COR-L47 (cell line): ENCODE measurements at places on chromosomes 12 and 14.

GRCh38 chr12:89525305-89525823, 483 bp downstream of the POC1B start:
- peak; percentile 13 for DNase-seq

DNA sequence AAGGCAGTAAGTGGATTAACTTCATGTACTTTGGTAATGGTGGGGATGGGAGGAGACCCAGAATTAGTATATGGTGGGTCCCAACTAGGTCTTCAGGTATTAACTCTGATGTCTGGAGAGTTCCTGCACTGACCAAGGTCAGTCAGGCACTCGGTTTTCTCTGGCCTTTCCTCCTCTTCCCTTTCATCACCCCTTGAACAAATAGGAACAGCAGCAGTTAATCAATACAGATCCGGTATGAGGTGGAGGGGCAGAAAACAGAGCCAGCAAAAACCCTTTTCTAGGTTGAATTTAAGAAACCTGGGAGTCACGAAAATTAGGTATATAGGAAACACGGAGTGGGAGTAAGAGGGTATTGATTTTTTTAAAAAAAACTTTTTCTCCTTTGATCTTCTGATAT, 4.0 kb downstream of the PFKM start:
- no peak for DNase-seq

DNA sequence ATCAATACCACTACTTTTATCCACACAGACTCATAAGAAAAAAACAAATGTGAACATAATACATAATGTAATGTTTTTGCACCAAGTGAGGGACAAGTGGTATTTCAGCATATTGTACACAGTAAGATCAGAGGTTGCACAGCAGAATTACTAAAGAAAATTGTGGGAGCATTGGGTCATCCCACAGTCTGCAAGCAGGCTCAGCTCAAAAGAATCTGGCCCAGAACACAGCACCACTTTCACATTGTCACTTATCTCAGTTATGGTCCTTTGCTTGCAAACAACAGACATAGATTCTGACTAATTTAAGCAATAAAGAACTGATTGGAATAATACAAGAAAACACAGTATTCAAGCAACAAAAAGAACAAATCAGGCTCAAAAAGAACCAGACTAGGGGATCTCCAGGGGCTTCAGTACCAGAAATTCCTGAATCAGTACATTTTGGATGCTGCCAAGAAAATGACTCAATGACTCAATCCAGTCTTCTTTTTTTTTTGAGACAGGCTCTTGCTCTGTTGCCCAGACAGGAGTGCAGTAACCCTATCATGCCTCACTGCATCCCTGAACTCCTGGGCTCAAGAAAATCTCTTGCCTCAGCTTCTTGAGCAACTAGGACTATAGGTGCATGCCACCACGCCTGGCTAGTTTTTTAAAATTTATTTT, 42.9 kb upstream of the EEA1 start:
- no peak for DNase-seq

DNA sequence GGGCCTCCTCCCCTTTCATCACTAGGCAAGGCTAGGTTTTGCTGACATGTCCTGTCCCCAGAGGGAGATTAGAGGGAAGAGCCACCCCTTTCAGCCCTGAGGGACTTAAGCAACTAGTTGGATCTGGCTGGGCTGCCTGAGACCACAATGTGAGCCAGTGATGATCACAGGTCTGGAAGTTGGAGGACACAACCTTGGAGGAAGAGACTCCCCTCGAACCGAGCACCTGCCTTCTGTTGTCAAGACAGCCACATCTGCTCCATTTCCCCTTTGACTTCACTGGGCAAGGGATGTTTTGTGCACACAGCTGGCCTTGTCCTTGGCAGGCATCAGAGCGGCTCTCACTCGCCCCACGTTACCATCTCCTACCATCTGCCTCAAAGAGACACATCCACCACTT, 31.4 kb downstream of the MVK start:
- peak; percentile 27 for DNase-seq

DNA sequence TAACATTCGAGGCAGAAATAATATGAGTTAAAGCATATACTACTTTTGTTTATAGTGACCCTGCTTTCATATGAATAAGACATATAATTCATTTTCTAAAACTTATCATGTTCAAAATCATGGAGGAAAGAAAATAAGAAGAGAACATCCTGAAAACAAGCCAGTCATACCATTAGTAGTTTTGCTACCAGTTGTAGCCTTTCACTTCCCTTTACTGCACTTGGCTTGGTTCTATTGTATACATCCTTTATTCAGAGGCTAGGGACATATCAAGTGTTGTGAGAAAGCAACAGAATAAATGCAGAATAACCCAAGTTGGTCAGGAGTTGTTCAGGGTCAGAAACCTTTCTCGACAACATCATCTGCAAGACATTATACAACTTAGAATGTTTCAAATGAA, 598.7 kb downstream of the SOX5 start:
- DNase-seq: no peak

- peak; percentile 63 for DNase-seq
These were observed 15.4 kb upstream of the TMEM120B start for GRCh38 chr12:121697093-121697698.

GRCh38 chr14:105315941-105316576, 1.5 kb downstream of the PACS2 start:
- no peak for DNase-seq

- DNase-seq: peak; percentile 81
These were observed 208.2 kb upstream of the FOXN3 start for GRCh38 chr14:89625244-89625713.

- no peak for DNase-seq
These were observed 62.8 kb downstream of the ANO4 start for GRCh38 chr12:100857418-100857817.

- DNase-seq: no peak
These were observed 391.7 kb upstream of the TBX3 start for GRCh38 chr12:115075552-115076170.

DNA sequence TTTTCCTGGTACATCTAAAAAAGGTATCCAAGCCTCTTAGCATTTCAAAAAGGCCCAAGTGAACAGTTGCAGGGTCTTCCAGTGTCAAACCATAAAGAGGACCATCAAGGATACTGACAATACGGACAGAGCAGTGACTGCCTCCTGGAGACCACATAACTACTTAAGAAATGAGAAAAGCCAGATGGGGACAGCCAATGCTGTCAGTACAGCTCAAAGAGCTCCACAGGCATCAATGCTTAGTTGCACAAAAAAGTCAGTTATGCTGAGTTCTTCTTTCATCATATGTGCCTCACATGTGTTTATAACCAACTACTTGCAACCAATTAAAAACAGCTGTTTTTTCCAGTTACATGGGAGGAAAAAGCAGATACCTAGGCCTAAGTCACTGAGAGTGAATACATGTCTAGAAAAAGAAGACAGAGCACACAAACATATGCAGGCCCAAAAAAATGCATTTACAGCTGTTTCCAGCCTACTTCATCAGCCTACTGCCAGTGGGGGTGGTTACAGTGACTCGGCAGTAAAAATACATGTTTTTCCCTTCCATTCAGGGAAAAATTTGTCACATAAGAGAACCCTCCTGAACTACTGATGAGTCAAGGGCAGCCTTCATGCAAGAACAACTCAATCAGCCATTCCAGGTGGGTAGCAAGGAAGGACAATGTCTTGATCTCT, 84.0 kb downstream of the DCAF5 start:
- DNase-seq: no peak

- no peak for DNase-seq
These were observed 14.3 kb downstream of the COCH start for GRCh38 chr14:30888480-30889243.

DNA sequence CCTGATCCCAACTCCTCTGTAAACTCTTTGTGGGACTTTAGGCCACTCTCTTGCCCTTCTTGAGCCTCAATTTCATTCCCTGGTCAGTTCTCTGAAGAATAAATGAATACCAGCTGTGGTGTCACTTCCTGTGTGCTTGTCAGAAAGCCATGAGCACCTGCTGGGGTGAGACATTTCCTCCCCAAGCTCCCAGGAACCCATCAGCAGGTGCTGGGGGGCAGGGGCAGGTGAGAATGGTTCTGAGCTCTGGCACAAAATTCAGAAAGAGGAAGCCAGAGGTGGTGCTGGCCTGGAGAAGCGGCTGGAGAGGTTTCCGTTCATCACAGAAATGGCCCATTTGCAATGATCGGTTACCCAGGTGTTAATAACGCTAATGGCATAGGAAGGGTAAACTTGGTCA, 14.9 kb downstream of the LHX5 start:
- no peak for DNase-seq

GRCh38 chr14:99378782-99379214, 101.9 kb downstream of the SETD3 start:
- no peak for DNase-seq

GRCh38 chr14:61813096-61813606, 50.9 kb downstream of the SNAPC1 start:
- no peak for DNase-seq

DNA sequence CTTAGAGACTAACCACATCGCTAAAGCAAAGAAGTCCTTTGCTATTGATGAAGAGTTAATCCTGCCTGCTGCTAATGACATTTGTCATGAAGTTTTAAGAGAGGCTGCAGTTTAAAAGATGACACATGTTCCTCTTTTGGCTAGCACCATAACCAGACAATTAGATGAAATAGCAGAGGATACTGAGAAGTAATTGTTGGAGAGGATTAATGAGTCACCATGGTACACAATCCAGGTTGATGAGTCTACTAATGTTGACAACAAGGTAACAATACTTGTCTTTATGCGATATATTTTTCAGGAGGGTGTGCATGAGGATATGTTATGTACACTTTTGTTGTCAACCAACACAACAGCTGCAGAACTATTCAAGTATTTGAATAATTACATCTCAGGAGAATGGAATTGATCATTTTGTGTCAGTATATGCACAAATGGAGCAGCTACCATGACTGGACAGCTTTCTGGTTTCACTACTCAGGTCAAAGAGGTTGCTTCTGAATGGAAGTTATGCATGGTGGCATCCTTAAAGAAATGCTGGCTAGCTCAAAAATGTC, 56.7 kb downstream of the LRRIQ1 start:
- DNase-seq: no peak

GRCh38 chr14:105701456-105702274, 175.3 kb downstream of the TMEM121 start:
- no peak for DNase-seq

- DNase-seq: no peak
These were observed 41.4 kb upstream of the AMIGO2 start for GRCh38 chr12:47121146-47121545.

DNA sequence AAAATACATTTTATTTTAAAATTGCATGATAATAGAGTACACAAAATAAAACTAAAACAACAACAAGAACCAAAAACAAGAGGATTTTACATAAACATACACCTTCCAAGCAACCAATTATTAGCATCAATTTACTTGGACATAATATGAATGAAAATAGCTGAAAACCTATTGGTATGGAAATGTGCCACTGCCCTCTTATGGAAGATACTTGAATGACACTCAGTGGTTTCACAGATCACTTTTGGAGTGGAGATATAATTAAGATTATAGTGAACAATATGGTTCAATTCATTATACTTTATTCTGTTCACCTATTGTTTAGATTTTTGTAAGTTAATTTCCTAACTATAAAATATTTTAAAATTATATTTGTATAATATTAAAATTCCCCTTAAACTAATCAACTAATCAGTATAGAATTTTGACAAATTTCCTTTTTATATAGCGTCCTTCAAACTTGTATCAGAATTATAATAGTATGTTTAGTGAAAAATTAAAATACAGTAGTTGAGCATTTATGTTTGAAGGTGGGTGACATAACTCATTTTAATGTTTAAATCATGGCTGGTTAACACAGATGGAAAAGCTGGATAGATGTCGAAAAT, 70.1 kb downstream of the SLC6A15 start:
- DNase-seq: peak; percentile 54

DNA sequence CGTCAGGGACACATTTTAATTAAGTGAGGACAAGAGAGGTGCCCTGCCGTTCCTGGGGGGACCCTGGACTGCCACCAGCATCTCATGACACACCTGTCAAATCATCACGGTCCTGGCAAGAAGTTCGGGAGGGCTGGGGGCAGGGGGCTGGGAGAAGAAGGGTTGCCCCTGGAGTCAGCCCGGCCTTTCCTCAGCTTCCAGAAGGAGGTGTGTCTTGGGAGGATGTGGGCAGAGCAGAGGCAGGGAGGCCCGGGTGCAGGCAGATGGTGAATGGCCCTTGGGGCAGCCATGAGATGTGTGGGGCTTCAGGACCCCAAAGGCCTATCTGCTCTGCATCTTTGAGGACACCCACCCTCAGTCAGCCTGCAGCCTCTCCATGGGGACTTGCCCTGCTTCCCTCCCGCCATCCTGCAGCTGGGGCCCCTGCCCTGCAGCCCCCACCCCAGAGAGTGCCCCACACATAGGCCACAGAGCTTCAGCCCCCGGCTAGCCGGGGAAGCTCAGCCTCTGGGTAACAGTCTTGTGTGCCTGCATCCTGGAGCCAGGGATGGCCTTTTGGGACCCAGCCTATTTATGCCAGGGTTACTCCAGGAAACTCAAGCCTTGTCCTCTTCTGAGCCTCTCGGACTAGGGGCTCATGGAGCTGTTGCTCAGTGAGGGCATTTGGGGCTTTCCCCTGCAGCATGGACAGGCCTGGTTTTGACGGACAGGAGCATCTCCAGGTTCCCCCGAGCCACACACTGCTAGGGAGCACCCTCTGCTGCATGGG, 178.5 kb downstream of the KIF26A start:
- no peak for DNase-seq

GRCh38 chr12:51321882-51322281, 2.1 kb downstream of the BIN2 start:
- DNase-seq: no peak

DNA sequence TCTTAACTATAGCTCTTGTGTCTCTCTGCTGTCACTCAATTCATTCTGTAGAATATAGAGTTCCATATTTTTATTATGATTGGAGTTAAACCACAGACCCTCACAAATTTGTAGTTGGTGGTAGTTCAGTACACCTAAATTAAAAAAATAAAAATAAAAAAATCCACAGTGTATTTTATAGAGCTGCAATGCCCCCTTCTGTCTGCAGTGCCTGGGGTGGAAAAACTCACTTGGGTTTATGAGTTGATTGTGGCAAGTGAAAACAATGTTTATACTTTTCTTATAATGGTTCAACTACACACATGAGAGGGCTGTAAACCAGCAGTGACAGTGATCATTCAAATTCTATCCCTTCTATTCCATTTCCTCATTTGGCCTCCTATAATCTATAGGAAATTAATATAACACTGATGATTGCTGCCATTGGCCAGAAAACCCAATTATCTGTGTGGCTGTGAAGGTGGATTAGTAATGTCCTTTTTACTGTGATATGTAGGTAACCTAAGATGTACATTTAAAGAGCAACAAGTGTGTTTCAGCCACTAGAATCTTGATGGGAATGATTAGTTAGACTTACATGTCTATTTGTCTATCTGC, 166.9 kb upstream of the LRIG3 start:
- no peak for DNase-seq
